ENCODE measurements at places on chromosomes 2 and 18.

DNA sequence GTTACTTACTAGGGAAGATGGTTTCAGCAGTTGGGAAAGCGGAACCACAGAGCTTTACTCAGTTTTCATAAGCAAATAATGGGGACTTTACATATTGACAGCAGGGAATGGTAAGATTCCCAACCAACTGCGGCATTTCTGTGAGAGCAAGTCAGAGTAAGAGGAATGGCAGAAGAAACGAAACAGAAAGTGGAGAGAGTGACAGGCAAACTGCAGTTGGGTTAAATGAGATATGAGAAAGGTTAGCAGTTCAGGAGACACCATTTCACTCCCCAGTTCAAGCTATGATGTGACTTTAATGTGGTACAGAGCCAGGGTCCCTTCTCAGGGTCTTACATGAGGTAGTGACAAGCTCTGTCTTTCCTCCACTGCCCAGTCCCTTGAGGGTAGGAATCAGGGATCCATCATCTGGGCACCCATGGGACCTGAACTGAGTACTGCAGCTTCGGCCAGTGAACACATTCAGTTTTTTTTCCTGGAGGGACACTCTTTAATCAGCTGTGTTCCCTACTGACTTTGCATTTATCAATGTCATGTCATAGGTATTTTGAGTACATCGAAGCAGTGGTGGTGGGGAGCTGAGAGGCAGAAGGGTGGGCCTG, 33.0 kb upstream of the GREB1 start:
- DNase-seq, result no peak

GRCh38 chr2:15768615-15769014, 171.7 kb upstream of the MYCN start:
- no peak for DNase-seq

DNA sequence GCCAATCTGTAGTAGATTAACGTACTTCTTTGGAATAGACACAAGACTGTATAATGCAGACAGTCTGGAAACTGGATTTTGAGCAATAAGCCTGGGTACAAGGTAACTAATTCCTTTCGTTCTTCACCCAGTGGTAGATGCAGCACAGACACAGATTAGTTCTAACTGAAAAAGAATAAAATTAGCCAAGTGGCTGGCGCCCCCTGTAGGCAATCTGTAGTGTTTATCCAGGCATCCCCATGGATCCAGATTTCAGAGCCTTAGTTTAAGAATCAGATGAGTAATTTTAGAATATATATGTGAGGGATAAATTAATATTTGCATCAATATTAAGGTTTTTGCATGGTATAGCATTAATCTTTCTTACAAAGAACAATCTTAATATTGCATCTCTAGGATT, 563.9 kb downstream of the DCC start:
- no peak for DNase-seq

- no peak for DNase-seq
Measured at GRCh38 chr18:57918601-57919000, 115.5 kb upstream of the ATP8B1 start.

GRCh38 chr2:8831516-8831915, 5.9 kb downstream of the KIDINS220 start:
- DNase-seq, result no peak

DNA sequence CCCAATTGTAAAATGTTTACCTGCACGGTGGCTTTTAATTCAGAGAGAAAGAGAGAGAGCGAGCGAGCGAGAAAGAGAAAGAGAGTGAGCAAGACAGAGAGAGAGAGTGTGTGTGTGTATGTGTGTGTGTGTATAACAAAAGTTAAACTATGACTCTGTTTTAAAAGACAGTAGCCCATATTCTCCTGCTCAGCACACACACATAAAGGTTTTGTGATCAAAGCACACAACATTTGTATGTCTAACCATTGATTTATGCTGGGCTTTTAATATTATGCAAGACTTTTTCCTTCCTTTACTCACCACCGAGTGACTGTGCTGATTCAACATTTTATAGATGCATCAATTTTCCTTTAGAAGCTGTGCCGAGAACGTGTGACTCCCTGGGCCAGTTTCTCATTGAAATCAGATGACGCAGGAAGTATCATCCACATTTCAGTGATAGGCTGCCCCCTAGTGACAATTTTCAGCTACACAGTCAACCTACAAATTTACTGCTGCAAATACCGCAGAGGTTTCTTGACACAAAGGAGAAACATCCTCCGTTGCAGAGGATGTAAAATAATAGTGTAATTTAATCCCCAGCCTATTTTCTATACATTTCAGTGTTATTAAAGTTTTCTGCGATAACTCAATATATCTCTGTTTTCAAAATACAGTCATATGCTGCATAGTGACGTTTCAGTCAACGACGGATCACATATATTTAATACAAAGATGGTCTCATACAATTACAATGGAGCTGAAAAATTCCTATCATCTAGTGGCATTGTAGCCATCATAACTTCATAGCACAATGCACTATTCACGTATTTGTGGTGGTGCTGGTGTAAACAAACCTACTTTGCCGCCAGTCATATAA, 165.9 kb upstream of the TANK start:
- no peak for DNase-seq

DNA sequence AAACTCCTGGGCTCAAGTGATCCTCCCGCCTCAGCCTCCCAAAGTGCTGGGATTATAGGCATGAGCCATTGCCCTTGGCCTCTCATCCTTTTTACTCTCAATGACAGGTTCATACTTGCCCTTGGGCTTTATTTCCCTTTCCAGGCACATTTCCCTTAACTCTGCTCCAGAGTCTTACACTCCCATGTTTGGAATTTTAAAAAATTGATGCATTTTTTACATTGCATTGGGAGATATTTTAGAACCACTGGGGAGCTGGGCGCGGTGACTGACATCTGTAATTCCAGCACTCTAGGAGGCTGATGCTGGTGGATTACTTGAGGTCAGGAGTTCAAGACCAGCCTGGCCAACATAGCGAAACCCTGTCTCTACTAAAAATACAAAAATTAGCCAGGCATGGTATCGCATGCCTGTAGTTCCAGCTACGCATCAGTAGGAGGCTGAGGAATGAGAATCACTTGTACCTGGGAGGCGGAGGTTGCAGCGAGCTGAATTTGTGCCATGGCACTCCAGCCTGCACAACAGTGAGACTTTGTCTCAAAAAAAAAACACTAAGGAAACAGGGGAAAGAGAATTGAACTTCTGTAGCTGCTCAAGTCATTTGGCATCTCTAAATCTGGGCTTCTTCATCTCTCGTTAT, 18.2 kb downstream of the TGIF1 start:
- no peak for DNase-seq

DNA sequence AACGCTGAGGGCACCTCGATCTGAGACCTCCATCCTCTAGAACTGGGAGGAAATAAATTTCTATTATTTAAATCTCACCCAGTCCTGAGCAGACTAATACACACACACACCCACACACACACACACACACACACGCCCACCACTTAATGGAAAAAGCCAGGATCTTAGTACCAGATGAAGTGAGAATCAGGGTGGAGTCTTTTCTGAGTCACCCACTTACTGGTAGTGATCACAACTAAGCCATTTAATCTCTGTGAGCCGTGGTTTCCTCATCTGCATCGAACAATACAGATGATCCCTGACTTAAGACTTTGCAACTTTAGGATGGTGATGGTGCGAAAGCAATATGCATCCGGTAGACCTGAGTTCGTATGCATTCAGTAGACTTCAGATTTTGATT, 18.6 kb downstream of the THNSL2 start:
- no peak for DNase-seq

DNA sequence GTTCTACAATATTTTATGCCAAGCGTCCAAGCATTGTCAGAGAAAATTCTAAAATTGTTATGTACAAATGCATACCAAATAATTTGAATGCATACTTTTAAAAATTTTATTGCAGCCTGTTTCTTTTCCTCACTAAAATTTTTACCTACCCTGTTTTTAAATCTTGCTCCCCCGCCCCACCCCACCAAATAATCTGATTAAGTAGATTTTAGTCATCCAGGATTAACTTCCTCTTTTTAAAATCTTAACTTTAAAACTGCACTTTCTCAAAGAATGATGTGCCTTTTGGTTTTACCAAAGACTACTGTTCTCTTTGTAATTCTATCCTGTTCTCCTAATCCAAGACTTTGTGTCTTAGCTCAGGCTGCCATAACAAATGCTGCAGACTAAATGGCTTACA, 269.4 kb upstream of the FN1 start:
- no peak for DNase-seq

GRCh38 chr2:80293039-80293438, 11.5 kb downstream of the LRRTM1 start:
- no peak for DNase-seq

GRCh38 chr2:109690822-109691541, 76.8 kb downstream of the SOWAHC start:
- DNase-seq, result no peak

- no peak for DNase-seq
Measured at GRCh38 chr2:162174746-162175145, 22.7 kb upstream of the GCG start.

DNA sequence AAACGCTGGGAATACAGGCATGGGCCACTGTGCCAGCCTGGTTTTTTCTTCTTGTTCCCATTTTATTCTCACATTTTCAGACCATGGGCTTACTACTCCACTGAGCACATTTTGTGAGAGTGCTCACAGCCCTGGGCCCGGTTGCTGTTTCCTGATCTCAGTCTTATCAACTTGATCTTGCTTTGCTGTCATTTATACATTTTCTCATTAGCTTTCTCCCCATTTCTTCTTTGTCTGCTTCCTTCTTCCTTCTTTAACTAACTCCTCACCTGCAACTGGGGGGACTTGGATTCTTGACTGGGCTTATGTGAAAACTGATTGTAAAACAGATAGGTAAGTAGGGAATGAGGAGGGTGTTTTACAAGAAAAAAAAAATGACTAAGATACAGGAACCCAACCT, 117.3 kb downstream of the PLB1 start:
- peak; percentile 38 for DNase-seq

DNA sequence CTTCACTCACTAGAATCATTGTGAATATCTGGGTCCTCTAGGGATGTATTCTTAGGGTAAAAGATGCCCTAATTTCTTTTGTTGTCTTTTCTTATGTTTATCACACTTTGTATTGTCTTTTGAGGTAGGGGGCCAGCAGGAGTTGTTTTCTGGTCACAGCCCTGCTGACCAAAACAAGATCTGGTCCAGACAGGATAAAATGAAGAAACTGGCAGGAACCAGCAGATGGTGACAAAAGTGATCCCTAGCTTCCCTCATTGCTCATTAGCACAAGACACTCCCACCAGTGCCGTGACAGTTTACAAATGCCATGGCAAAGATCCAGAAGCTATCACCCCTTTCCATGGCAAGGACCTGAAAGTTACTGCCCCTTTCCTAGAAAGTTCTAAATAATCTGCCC, 81.7 kb upstream of the CCDC85A start:
- DNase-seq, result no peak

DNA sequence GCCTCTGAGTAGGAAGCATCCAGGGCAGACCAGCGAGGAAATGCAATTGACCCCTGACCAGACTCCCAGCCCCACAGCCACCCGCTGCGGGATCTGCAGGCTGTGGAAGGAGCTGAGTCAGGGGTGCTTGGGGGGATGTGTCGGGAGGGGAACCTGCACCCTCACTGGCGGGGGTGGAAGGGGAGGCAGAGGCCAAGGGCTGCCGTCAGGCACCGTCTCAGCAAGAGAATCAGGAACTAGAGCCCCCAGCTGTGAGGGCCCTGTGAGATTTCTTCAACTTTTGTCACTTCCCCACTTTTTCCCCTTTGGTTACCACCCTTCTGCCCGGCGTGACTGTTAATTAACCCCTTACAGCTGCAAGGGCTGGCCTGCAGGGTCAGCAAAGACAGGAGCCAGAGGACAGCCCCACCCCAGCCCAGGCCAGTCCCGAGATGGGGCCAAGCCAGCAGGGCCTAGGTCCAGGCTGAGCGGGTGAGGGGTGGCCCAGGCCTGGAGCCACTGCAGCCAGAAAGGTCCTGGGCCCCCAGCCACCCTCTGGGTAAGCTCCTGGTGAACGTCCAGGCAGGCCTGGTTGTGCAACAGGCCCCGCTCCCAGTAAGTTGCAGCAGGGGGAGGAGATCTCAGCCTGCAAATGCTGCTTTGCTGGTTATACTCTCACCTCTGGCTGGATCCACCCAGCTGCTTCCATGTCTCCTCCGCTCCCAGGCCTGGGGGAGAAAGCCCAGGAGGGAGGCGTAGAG, 147.0 kb upstream of the ID2 start:
- peak; percentile 91 for DNase-seq

- no peak for DNase-seq
Measured at GRCh38 chr2:179447839-179448447, 183.3 kb upstream of the SESTD1 start.

DNA sequence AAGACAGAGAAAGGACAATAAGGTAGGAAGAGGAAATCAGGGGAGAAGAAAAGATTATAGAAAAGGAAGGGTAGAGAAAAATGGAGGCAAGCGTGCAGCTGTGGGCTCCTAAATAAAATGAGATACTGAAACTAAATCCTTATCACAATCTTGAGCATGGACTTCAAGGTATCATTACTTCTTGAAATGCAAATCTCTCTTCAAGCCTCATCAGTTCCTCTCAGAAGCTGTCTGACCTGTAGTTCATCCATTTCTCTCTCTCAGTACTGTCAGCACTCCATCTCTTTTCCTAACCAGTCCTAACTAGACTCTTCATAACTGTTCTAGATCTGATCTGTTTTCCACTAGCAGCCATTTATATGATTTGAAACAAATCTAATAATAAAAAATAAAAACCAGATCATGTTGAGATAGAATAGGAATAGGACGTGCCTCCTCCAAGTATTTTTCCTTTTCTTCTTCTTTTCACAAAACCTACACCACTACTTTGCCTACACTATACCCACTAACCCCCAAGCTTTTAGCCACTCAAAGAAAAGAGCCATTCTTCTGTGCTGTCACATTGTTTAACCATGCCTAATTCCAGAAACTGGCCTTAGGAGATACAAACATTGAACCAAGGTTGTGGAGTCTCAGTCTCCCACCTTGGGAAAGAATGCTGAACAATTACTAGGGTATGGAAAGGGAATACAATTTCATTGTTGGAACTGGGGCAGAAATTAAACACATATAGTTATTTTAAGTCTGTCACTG, 21.1 kb downstream of the BABAM2 start:
- DNase-seq, result no peak

GRCh38 chr2:69086466-69086865, 73.5 kb downstream of the ANTXR1 start:
- DNase-seq, result no peak

GRCh38 chr2:19035238-19035637, 323.2 kb downstream of the OSR1 start:
- no peak for DNase-seq

- DNase-seq, result no peak
Measured at GRCh38 chr18:25171334-25171733, 180.6 kb downstream of the ZNF521 start.

DNA sequence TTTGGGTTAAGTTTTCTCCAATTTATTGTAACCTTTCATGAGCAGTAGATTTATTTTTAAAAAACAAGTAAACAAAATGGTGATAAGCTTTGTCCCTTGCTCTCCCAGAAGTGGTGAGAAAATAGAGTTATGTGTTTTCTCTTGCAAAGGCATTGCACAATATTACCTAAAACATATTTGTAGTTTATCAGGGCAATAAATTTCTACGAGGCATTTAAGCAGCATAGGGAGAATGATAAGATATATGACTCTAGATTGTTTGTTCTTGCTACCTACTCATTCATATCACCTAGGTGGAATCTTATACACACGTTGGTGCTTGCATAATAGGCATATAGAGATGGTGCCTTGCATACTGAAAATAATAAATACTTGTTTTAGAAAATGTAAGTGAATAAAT, 201.7 kb downstream of the MYO1B start:
- DNase-seq, result no peak

- no peak for DNase-seq
Measured at GRCh38 chr2:197358931-197359330, 48.4 kb upstream of the ANKRD44 start.

- DNase-seq, result no peak
Measured at GRCh38 chr18:12891561-12891960, 7.5 kb upstream of the PTPN2 start.

GRCh38 chr2:98501876-98502275, 57.2 kb downstream of the INPP4A start:
- no peak for DNase-seq
